ENCODE measurements at places on chromosomes 5 and 9.

DNA sequence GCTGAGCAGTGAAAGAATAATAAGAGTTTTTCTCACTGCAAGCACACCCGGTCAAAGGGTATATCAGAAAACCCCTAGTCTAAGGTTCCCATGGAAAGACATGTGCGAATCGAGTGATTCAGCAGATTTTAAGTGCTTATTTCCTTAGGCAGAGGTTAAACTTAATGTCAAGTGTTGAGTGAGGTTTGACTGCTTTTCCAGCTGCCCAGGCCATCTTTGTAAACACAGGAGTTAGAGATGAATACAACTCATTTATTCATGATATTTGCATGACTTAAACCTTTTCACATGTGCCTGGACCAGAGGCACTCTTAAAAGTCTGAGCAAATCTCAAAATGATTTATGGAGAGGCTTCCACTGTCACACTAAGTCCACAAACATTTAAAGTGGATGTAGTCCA is 137.8 kb upstream of the RGMB start:
- DNase-seq, result peak; percentile 9

GRCh38 chr5:71587766-71588532 is 809 bp downstream of the MCCC2 start:
- DNase-seq, result no peak

DNA sequence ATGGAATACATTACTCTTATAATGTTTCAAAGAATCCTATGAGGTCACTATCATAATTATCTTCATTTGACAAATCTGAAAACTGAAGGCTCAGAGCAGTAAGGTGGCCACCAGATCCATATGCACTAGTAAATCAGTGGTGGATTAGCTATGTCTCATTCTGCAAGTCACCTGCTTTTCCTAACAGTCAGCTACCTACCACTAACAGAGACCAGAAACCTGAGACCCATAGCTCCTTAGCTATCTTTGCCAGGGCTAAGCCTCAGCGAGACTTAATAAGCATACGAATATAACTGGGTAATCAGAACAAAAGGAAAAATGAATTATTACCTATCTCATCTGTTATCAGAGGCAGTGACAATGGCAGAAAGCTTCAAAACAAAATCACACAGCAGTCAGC is 118.7 kb downstream of the AUH start:
- no peak for DNase-seq

DNA sequence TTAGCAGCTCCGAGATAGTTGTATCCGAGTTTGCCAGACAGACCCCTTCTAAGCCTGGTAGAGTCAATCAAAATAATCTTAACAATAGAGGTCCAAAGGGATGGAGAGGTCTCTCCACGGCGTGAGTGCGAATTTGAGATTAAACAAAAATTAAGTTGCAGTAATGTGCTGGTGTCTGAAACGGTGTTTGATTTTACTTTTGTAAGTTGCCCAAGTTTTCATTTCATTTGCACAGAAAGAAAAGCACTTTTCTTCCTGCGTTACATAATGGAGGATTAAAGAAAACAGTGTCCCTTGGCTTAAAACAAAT is 1.2 kb downstream of the IRX1 start:
- DNase-seq, result no peak

- no peak for DNase-seq
Observed at GRCh38 chr9:14358523-14358922, 44.6 kb upstream of the NFIB start.

DNA sequence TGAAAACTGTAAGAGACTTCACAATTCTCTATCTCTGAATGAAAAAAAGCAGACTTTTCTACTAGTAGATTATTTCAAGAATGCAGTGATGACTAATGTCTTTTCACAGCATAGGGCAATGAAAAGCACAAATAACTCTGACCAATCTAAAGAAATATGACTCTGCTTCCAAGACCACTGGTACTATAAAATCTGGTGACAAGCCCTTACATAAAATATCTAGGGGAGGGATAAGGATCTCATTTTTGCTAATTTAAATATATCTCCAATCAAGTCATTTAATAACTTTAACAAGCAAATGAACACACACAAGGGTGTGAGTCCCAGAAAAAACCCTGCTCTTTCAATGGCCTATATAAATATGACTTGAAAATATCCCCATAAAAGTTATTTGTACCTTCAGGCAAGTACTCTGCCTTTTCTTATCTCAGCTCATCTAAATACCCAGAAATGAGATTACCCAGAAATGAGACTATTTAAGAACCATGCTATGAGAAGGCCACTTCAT is 105.2 kb downstream of the GNAQ start:
- peak; percentile 75 for DNase-seq

DNA sequence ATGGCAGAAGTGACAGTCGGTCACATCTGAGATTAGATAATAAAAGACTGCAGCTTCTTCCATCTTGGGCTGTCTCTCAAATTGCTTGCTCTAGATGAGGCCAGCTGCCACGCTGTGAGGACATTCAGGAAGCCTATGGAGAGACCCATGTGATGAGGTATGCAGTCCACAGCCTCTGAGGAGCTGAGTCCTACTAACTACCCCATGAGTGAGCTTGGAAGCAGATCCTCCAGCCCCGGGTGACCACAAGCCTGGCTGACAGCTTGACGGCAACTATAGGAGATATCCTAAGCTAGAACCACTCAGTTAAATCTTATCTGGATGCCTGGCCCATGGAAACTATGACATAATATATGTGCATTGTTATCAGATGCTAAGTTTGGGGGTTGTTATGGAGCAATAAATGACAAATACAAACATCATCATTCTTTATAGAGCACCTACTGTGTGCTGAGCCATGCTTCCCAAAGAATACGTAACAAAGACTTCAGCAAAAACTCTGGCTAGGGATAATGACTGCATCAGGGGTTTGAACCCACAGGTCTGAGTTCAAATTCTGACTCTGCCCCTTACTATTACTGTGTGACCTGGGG is 26.7 kb downstream of the KCNV2 start:
- no peak for DNase-seq

GRCh38 chr5:123719004-123719403 is 207.0 kb downstream of the CSNK1G3 start:
- DNase-seq, result no peak

DNA sequence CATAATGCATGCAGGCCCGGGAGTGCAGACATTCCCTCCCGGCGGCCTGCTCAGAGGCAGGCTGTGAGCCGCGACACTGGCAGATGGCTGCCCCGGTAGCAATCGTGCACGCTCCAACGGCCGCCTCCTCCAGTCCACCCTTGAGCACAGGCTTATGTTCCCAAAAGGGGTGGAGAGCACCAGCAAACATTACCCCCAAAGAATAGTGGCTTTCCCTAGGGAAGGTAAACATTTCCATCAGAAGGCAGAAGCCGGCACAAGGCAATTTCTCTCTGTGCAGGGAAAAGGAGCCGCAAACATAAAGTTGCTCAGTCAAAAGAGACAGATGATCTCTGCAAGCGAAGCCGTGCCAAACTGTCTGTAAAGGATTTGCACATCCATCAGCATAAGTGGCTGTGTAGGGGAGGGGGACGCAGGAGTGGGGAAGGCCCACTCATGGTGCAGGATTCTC is 92.5 kb downstream of the SIL1 start:
- peak; percentile 31 for DNase-seq

- DNase-seq, result peak; percentile 23
Observed at GRCh38 chr9:99259231-99259918, 37.3 kb downstream of the SEC61B start.

GRCh38 chr5:34499001-34499734 is 157.0 kb upstream of the RAI14 start:
- DNase-seq, result peak; percentile 85

- DNase-seq, result no peak
Observed at GRCh38 chr9:69940674-69941073, 103.0 kb upstream of the MAMDC2 start.

DNA sequence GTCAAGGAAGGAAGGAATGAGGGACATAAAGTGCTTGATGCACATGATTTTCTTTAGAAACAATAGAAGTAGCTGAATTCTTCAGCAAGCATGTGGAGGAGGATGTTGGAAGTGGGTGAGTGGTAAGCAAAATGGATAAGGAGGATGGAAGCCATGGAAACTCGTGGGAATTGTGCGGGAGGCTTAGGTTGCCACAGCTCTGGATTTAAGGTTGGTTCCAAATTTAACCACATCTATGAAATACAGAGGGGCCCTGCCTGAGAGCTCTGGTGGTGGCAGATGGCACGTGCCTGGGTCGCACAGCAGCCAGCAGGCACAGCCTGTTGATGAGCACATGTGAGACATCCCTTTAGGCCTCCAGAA is 284.7 kb downstream of the SMARCA2 start:
- DNase-seq, result no peak

- no peak for DNase-seq
Observed at GRCh38 chr5:102832445-102832844, 77.3 kb downstream of the PAM start.

DNA sequence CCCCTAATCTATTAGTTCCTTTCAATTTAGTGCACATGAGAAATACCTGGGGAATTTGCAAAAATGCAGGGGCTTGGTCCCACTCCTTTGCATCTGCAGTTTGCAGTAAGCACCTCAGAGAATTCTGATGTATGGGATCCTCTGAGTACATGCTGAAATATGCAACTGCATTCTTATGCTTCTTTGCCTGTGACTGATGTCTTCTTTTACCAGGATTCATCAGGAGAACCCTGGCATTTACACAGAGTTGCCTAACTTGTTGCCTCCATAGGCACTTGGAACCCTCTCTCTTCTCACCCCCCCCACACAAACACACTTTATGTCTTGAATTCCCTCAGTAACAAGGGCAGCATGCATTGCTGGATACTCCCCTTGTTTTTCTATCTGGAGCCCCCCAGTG is 173.1 kb downstream of the KDM4C start:
- peak; percentile 88 for DNase-seq

GRCh38 chr9:125748446-125749099 is 1.4 kb downstream of the PBX3 start:
- no peak for DNase-seq

GRCh38 chr5:147169901-147170300 is 64.9 kb upstream of the STK32A start:
- no peak for DNase-seq

DNA sequence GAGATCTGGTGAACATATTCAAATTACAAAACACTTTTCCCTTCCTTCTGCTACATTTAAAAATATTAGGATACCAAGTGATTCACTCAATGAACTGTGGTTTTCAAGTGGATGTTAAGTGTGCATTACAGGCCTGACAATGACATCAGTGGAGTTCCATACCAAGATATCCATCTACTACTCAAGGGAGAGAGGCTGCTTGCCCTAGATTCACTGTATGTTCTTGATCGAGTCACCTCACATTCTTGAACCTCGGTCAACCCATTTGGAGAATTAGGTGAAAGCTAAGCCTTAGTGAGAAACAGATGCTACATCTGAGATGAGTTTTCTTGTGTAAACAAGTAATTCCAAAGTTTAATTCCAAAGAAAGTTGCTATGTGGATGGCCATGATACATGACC is 142.2 kb downstream of the FGF10 start:
- peak; percentile 77 for DNase-seq

DNA sequence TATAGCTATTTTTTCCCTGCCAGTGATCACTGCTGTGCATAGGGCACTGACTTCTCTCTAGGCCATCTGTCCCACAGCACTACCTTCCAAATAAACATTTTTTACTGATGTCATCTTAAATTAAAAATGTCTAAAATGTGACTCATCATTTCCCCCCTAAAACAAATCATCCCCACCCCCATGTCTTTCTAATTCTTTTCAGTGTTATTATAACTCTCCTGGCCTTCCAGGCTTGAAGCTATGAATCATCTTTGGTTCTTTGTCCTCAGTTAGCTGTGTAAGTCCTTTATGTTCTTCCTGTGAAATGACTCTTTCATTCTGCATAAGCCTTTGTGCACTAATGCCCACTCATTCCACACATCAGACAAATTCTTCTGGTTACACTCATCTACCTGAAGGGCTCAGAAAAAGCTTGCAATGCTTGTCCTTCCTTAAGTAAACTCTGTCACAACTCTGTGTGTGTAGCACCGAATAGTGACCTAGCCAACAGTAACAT is 78.1 kb downstream of the CFAP95 start:
- DNase-seq, result peak; percentile 92

DNA sequence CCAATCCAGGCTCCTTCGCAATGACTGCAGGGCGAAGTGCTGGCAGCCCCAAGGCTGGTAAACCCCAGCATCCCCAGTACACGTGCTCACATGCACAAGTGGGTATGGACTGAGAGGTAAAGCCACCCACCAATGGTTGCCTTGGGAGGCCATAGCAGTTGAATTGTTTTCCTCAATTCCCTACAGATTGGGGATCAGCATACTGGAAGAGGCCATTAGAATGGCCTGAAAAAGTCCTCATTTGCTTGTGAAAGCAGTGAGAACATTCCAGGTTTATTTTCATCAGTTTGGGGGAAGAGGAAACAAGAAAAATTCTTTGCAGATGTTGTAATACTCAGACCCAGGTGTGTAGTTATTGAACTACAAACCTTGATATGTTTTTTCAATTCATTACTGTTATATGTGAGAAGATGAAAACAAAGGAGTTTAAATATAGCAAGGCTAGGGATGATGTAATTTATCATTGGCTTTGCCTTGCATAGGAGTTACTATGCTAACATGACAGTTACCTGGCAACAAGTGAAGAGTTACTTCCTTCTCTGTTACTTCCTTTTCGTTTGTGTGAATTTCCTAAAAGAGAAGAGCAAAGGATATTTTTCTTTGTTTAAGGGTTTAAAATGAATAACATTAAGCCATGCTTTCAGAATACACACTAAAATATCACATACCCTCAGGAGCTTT is 36.4 kb downstream of the MTMR12 start:
- peak; percentile 44 for DNase-seq

DNA sequence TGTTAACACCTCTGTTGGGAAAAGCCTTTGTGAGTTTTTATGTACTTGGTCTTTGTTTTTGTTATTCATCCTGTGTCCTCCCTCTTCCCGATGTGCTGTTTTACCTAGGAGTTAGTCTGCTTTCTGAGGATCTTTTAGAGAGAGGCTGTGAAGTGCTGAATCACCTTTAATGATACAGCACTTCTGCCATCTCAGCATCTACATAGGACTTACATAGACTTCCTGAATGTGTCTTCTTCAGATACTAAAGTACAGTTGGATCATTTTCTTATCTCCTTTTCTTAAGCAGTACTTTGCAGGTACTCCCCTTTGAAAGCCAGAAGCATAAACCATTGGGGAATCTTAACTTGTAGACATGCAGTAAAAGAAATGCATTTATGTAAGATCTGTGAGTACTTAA is 31.5 kb downstream of the OTULIN start:
- no peak for DNase-seq

DNA sequence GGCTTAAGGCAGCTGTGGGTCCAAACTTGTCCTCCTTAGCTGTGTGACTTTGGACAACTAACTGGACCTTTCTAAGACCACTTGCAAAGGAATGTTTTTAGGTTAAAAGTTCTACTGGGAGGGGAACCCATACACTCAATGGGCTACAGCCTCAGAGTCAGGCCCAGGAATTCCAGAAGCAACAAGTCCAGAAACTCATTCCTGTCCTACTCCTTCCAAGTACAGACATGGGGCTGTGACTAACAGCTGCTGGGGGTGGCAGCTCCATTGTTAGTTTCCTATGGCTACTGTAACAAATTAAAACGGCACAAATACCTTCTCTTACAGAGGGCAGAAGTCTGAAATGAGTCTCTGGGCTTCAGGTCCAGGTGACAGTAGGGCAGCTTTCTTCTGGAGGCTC is 12.4 kb upstream of the AKNA start:
- no peak for DNase-seq
